ENCODE measurements at places on chromosomes 2 and 18.
A peak's percentile ranks its signal among the peaks of the same experiment; 100 is the strongest.

DNA sequence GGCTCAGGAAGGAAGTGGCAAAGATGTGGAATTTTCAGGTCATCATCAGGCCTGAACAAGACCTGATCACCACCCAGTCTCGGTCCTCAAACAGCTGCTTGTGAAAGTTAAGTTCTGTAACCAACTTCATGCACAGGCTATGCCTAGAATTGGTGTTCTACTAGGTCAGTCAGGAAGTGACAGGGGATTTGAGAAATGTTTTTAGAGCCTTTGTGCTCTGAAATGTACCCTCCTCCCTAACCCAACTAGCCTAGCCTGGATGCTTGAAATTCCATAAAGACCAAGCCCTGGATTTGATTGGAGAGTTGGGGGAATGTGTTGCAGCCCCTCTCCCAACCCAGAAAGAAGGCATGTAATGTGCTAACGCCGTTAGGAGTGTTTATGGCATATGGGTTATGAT lies 63.3 kb downstream of the TGOLN2 start:
- no peak for DNase-seq

GRCh38 chr2:72917877-72918553 lies 696 bp downstream of the EMX1 start:
- DNase-seq: no peak

DNA sequence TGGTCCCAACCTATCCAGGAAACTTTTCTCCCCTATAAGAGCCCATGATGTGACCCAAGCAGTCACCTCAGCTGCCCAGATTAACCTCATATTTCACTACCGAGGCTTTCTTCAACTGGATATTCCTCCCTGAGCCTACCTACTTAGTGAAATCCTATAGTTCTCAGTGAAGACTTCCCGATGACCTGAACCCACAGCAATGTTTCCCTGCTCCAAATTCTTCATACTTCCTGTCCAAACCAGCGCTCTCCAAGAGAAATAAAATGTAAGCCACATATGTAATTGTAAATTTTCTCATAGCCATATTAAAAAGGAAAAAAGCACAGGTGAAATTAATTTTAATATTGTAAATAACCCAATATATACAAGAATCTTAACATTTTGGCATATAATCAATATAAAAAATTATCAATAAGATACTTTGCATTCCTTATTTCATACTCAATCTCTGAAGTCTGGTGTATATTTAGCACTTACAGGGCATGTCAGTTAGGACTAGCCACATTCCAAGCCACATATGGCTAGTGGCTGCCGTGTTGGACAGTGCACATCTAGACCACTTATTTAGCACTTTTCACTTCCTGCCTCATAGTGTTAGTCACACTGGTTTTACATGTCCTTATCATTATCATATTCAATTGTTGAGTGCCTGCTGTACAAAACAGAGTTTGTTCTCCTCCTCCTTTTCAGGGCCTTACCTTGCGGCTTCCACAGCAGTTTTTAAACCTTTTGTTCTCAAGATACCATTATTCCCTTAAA lies 1.9 kb upstream of the STAT4 start:
- DNase-seq: no peak

DNA sequence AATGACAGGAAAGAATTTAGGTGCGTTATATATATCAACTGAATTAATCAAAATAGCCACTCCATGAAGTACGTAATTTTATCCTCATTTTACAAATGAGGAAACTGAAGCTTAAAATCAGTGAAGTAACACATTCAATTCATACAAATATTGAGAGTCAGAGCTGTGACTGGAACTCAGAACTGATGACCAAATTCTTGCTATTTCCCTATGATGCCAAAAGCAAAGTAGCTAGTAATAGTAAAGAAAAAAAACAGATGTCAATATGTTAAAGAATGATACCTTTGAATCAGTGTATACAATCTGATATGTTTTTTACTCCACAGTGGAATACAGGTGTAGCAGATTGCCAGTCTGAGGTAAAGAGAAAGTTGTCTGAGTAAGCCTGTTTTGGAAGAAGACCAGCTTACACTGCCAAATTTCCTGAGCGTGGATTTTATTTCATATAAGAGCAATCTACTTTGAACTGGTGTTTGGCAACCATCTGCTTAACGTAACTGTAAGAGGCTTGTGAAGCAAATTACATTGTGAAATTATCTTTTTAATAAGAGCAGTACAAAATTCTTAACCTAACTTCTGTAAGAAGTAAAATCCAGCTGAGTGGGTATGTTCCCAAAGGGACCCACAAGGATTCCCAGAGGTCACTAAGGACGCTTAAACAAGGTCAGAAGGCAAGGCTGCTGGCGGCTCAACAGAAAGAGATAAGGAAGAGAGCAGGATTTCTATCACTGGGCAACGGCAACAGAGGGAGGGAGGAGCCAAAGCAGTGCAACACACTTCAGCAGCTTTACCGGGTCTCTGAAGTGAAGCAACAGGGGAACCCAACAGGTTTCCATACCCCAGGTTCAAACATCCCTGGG lies 85.6 kb downstream of the IKZF2 start:
- DNase-seq: peak; percentile 4

- DNase-seq: peak; percentile 33
These were observed 219.6 kb upstream of the RAB12 start for GRCh38 chr18:8389391-8390340.

- no peak for DNase-seq
These were observed 1549.7 kb upstream of the ACVR2A start for GRCh38 chr2:146295080-146295670.

GRCh38 chr18:44851856-44852621 lies 171.4 kb downstream of the SETBP1 start:
- no peak for DNase-seq

- no peak for DNase-seq
These were observed 314.4 kb upstream of the CDH7 start for GRCh38 chr18:65436430-65436829.

DNA sequence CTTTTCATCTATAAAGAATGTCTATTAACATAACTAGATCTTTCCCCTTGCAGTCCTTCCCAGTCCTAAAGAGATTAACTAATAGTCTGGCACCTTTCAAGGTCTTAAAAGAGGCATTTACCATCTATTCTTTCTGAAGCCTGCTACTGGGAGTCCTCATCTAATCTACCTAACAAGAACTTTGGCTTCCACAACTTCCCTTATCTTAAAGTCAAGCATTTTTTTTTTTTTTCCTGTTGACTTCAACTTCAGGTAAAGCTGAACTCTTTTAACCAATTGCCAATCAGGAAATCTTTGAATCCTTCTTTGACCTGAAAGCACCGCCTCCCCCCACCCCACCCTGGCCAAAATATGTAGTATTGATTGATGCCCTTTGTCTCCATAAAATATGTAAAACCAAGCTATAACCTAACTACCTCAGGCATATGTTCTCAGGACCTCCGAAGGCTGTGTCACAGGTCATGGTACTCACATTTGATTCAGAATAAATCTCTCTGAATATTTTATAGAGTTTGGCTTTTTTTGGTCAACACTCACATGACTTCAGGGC lies 168.6 kb downstream of the PTPRM start:
- DNase-seq: no peak

DNA sequence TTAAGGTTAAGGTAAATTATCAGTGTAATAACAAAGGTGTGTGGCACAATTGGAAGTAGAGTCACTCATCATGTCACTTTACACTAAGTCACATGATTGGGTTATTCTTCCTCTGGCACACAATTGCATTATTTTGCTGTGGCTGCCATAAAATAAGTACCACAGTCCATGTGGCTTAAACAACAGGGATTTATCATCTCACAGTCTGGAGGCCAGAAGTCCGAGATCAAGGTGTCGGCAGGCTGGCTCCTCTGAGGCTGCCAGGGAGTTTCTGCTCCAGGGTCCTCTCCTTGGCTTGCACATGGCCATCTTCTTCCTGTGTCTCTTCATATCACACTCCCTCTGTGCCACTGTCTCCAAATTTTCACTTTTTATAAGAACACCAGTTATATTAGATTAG lies 421.2 kb downstream of the CMPK2 start:
- DNase-seq: no peak

DNA sequence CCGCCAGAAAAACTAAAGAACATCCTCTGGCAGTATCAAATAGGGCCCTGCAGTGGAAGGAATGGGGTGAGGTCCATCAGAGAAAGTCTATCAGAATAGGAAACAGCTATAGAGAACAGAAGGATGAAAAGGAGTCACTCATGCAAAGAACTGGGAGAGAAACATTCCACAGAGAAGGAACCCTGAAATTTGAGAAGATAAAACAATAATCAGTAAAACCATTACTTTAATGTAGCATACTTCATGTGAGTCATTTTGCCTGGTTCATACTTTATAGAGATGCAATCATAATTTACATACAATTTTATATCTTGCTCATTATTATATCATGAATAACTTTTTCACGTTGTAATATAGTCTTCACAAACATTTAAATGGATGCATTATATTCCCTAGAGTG lies 402.2 kb downstream of the NCKAP5 start:
- no peak for DNase-seq

- DNase-seq: no peak
These were observed 3.3 kb upstream of the RMDN2 start for GRCh38 chr2:37921781-37922180.

DNA sequence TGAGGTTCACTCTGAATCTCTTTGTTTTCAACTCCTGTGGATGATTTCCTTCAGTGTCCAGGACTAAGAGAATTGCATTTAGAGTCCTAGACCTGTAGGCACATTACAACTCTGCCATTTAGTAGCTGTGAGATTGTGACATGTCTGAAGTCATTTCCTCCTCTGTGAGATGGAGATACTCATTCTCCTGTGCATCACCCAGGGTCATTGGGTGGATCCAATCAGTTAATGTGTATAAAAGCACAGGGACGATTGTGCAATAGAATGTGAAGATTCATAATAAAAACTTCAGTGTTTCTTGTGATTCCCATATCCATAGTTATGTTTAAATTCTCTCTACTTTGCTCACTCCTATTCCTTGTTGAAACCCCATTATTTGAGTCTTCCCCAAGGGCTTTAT lies 113.6 kb downstream of the DIS3L2 start:
- no peak for DNase-seq

DNA sequence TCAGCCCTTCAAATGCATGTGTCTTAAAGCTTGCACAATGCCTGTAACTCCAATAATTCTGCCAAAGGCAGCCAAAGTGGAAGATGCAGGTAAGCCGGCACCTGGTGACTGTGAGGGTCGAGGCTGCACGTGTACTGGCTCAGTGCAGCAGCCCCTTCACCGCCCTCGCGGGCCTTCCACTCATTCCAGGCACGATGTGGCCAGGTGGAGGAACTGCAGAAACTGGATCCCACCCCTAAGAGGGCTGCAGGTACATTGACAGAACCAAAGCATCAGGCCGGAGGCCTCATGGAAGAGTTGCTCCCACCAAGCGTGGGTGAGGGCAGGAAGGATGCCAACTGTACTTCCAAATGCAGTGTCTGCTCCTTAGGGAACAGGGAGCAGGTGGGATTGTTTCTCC lies 253.4 kb downstream of the HDAC4 start:
- DNase-seq: no peak

DNA sequence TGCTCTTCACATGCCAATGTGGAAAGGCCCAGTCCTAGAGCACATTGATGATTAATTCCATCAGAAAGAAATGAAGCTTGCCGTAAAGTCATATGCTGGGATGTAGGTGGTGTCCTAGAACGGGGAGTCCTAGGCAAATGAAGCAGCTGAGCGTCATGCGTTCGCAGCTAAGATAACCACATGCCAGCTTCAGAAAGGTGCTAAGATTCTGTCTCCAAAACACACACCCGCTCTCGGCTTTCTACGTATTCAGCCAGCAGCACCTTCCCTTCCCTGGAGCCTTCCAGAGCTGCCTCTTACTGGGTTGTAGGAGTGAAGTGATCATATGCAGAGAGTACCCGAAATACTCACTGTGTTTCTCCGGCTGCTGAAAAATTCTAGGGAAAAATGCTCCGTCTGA lies 421.6 kb upstream of the ID2 start:
- DNase-seq: no peak

- DNase-seq: no peak
These were observed 147.0 kb downstream of the ESCO1 start for GRCh38 chr18:21453511-21453901.

DNA sequence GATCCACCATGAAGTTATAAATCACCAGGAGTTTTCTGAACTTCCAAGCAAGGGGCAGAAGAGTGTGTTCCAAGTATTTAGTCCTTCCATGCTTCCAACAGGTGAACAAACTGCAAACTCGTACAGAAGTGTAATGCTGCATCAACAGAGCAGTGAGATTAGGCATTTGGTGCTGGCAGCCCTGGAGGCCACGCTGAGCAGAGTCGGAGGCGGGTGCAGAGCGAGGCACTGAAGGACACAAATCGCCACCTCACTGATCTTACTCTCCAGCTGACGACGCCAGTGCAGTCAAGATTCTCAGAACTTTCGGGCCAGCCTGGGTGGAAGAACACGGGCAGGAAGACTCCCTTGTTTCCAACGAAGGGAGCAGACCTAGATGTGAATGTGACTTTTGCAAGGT lies 39.2 kb downstream of the SERPINE2 start:
- DNase-seq: no peak

- no peak for DNase-seq
These were observed 296.4 kb upstream of the CELF4 start for GRCh38 chr18:37861981-37862380.

GRCh38 chr2:216644842-216645635 lies 11.8 kb downstream of the IGFBP2 start:
- no peak for DNase-seq

- DNase-seq: no peak
These were observed 150.1 kb downstream of the COL4A4 start for GRCh38 chr2:227013881-227014280.

- no peak for DNase-seq
These were observed 22.0 kb downstream of the TNFRSF11A start for GRCh38 chr18:62347089-62347506.

DNA sequence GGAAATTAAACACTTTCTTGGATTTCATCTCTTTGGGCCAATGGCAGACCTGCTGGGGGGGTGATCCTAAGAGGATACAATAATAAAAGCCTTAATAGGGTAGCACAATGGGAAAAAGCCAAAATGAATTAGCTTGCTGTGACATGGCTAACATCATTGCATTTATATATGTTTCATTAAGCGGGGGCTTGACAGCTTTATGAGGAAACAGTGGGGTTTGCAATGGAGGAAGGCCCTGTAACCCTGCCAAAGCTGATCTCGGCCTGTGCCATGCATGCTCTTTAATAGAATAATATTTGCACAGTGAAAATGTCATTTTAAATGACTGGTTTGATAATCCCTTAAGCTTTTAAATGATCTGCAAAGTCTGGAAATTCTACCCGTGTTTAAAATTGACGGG lies 291.5 kb downstream of the SLC4A3 start:
- DNase-seq: no peak

DNA sequence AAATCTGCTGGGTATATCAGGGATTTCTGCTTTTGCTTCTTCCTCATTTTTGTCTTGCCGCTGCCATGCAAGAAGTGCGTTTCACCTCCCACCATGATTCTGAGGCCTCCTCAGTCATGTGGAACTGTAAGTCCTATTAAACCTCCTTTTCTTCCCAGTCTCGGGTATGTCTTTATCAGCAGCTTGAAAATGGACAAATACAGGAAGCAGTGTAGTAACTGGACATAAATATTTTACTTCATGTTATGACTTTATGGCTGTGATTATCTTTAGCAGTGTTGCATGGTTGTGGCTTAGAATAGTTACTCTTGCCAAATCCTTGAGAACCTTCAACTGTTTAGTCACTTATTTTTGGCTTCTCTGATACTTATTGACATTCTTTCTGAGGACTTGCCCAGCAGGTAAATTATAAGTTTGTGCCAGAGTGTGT lies 66.2 kb upstream of the DLX2 start:
- DNase-seq: no peak

- no peak for DNase-seq
These were observed 26.3 kb downstream of the IRS1 start for GRCh38 chr2:226773291-226773690.

All from NCI-H1694 (cell line).